ENCODE measurements at places on chromosomes 4 and X.
A peak's percentile ranks its signal among the peaks of the same experiment; 100 is the strongest.

DNA sequence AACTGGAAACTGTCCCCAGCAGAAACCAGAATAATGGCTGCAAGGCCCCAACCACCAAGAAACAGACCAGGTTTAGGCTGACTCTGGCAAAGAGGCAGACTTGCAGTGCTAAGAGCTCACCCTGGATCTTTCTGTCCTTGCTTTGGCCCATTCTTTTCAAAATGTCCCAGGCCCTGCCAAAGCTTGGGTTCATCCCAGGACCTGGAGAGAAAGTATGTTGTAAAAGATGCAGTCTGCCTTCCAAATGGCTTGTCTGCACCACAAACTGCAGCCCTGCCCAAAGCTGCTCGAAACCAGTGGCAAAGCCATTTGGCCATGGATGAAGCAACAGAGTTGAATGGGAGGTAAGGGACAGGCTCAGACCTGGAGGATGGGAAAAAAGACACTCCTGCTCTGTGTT, 38.0 kb upstream of the LNX1 start:
- no peak for DNase-seq

DNA sequence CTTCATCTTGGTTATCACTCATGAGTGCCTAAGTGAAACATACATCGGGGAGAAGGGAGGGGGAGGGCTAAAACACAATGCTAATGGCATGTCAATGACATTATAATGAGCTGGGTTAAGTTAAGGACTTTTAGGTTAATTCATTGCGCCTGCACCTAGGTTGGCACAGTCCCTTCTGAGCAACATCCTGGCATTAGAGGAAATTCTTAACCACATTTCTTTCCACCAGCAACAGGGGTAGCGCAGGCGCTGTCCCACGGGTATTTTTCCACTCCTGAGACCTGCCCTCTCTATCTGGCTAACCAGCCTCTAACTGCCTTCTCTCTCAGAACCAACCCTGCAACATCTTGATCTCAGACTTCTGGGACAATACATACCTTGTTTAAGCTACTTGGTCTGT, 39.0 kb upstream of the PROM1 start:
- DNase-seq: no peak

GRCh38 chr4:101347267-101347556, at the start of gene PPP3CA:
PPP3CA (minus strand) TSS chr4:101347526.
- DNase-seq: no peak

- DNase-seq: no peak
Measured at GRCh38 chr4:174255786-174256185, 27.7 kb downstream of the FBXO8 start.

- peak; percentile 88 for DNase-seq
Measured at GRCh38 chr4:98658287-98659105, at the start of gene TSPAN5. TSPAN5 (minus strand) TSS chr4:98658611.

- DNase-seq: no peak
Measured at GRCh38 chrX:57674861-57675260, 5.2 kb downstream of the NLRP2B start.

- peak; percentile 23 for DNase-seq
Measured at GRCh38 chrX:15679246-15679645, 14.6 kb upstream of the CLTRN start.

- no peak for DNase-seq
Measured at GRCh38 chr4:23844961-23845360, 44.9 kb downstream of the PPARGC1A start.

DNA sequence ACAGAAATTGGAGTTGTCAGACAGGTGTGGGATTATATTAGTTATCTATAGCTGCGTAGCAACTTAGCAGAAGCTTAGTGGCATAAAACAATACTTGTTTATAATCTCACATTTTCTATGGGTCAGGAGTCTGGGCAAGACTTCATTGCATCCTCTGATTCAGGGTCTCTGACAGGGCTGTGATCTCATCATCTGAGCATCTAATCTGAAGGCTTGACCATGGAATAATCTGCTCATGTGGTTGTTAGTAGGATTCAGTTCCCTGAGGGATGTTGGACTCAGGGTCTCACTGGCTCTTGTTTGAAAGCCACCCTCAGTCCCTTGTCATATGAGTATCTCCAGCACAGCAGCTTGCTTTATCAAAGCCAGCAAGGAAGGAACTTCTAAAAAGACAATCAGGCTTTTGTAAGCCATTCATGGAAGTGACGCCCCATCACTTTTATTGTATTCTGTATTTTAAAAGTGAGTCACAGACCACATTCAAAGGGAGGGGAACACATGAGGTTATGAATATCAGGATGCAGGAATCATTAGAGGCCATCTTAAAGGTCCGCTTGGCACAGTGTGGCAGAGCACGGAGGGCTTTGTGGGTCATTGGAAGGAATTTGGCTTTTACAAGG, 37.2 kb upstream of the FAM9B start:
- peak; percentile 0 for DNase-seq

GRCh38 chr4:38523524-38524448, 140.2 kb upstream of the KLF3 start:
- DNase-seq: peak; percentile 52

DNA sequence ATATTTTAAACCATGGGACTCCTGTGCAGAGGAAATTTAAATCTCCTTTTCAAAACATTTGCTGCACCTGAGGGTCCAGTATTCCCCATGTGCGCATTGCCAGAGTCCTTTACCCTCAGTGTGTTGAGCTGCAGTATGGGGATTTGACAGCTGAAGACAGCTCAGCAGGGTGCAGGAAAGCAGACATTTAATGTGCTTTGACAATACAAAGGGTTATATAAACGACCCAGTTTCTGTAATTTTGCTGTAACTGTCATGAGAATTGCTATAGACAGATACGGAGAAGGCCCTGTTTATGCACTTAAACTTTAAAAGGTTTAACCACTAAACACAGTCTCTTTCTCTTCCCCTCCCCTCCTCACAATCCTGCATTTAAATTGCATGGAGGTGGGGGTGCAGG, 393.4 kb downstream of the MID1IP1 start:
- no peak for DNase-seq
